Right ventricle myocardium superior (tissue), 1 donor: ENCODE measurements at places on chromosomes 16 and 17. TPM values are rescaled to one million over a fixed set of nuclear protein-coding genes. Genes with fewer than 3 reads are reported as not detected.

GRCh38 chr17:30413109-30413508 lies 34.4 kb downstream of the CPD start:
- no peak for DNase-seq

CLDN9 gene
- 0.73 TPM for total RNA-seq

- DNase-seq, result no peak
Measured at GRCh38 chr16:63655846-63656245, 1466.0 kb downstream of the CDH11 start.

GRCh38 chr17:16931318-16932060 lies 40.4 kb downstream of the TNFRSF13B start:
- no peak for DNase-seq

DNA sequence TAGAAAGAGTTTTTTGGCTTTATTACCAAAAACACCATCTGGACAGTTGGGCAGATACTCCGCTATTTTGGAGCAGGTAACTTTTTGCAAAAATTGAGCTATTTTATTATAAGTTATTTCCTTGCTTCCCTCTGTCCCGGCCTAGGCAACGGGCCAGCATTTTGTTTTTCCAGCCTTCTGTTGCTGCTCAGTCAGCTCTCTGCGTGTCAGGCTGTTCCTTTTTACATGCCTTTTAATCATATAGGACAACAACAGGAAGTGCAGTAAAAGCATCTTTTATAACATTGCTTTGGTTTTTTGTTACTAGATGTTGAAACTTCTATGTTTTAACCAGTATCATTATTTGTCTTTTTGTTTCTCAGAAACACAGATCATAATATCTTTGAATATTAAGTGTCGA lies 30.4 kb downstream of the PPM1D start:
- peak; percentile 53 for DNase-seq
